HT-29 (cell line): ENCODE measurements at places on chromosomes 4 and X. TPM values are rescaled to one million over a fixed set of nuclear protein-coding genes. Genes with fewer than 3 reads are reported as not detected.

NMU gene
- total RNA-seq, result 2.4 and 8.6 TPM in 2 replicates

GPM6B gene
- total RNA-seq, result not detected in 2 replicates

OTUD6A gene
- total RNA-seq, result not detected in 2 replicates

LRP2BP gene
- total RNA-seq, result 0.13 and 0.61 TPM in 2 replicates

RBM47 gene
- total RNA-seq, result 263 and 276 TPM in 2 replicates

RPA4 gene
- 1.1 and 1.9 TPM in 2 replicates for total RNA-seq

AADAT gene
- 0.81 TPM in 2 replicates for total RNA-seq

BEX5 gene
- total RNA-seq, result not detected in 2 replicates

SPATA18 gene
- total RNA-seq, result 0.10 TPM in 1 of 2 replicates, not detected in the other

HSFX1 gene
- 0.26 and 0.86 TPM in 2 replicates for total RNA-seq

SPIN3 gene
- total RNA-seq, result 19.2 and 19.4 TPM in 2 replicates

MRFAP1 gene
- total RNA-seq, result 92.4 and 106 TPM in 2 replicates

DDIT4L gene
- not detected in 2 replicates for total RNA-seq

PABPC1L2A gene
- total RNA-seq, result not detected in 2 replicates

SLC6A14 gene
- total RNA-seq, result 0.10 and 0.13 TPM in 2 replicates
